ENCODE measurements at places on chromosomes 5 and 9. TPM values are rescaled to one million over a fixed set of nuclear protein-coding genes. Genes with fewer than 3 reads are reported as not detected.

GRCh38 chr5:122195802-122196394, 66.6 kb downstream of the ZNF474 start:
- no peak overlapping the region for H3K4me3 ChIP-seq
- no peaks in the 10 kb centered on the region for H3K36me3 ChIP-seq
- no peak for DNase-seq
- no peaks in the 10 kb centered on the region for H3K27me3 ChIP-seq

Gene CNTNAP3
- not detected for total RNA-seq

- H3K27ac ChIP-seq, result no peak overlapping the region
- no peaks in the 10 kb centered on the region for H3K27me3 ChIP-seq
- DNase-seq, result no peak
- peaks cover 9% of the 10 kb centered on the region for H3K36me3 ChIP-seq
- H3K4me3 ChIP-seq, result no peak overlapping the region
Observed at GRCh38 chr5:178202541-178202940, 1.8 kb upstream of the HNRNPAB start.

Gene PCDHGA2
- total RNA-seq, result not detected

Gene STING1
- total RNA-seq, result 130 TPM

Gene SLC9A3
- total RNA-seq, result 1.5 TPM

DNA sequence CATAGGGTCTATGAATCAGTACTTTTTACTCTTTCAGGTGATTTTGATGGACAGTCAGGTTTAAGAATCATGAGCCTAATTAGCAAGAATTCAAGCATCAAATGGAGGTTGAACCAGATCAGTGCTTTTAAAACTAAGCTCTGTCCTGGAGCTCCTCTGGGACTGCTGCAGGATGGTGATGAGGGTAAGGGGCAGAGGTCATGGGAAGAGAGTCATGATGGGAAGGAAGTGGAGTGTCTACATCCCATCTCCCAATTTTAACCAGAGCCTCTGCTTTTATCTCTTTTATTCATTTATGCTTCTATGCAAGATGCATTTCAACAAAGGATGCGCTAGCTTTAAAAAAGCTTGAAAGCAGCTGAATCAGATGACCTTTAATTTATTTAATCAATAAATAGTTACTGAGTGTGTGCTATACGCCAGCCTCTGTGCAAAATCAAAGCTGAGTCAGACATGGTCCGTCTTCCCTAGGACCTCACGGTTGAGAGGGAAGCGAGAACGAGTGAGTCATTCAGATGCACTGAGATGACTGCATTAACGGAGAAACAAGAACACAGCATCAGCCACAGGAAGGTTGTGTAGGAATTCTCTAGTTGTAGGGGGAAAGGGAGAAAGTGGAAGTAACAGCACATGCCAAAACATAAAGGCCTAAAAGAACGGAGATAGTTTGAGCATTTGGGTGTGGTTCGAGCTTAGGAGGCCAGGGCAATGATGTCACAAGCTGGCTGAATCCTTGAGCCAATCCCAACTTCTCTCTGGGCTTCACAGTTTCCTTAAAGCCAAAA, 441.6 kb upstream of the BRINP1 start:
- H3K4me3 ChIP-seq, result no peak overlapping the region
- no peaks in the 10 kb centered on the region for H3K36me3 ChIP-seq
- DNase-seq, result no peak
- no peak overlapping the region for H3K27ac ChIP-seq
- no peaks in the 10 kb centered on the region for H3K4me1 ChIP-seq

Gene RBM22
- total RNA-seq, result 93.1 TPM

Gene SPATA31A3
- not detected for total RNA-seq

DNA sequence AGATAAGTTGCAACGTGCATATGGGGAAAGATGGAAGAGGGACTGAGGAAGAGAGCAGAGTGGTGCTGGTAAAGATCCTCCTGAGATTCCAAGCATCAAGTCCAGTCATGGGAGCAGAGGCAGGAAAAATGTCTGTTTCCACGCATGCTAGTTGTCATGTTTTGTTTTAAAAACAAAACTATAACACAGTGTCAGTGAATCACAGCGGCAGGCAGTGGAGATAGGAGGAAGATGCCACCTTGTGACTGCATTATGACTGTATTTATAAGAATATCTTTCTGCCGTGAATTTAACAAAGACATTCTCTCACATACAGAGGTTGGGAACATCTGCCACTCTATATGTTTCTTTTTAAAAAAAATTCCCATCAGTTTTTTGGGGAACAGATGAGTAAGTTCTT, 3.7 kb upstream of the SVEP1 start:
- no peaks in the 10 kb centered on the region for H3K36me3 ChIP-seq
- no peak overlapping the region for H3K27ac ChIP-seq
- no peaks in the 10 kb centered on the region for H3K27me3 ChIP-seq
- H3K4me1 ChIP-seq, result no peaks in the 10 kb centered on the region
- DNase-seq, result no peak

Gene RNF180
- not detected for total RNA-seq

Gene KCNV2
- not detected for total RNA-seq

Measured in naive thymus-derived CD4-positive, alpha-beta T cell (primary cell).